ENCODE measurements at places on chromosomes 1 and 21.

- no peaks in the 10 kb centered on the region for H3K4me1 ChIP-seq
- peaks cover 40% of the 10 kb centered on the region for H3K27me3 ChIP-seq
- no peak overlapping the region for H3K4me3 ChIP-seq
- DNase-seq = no peak
Measured at GRCh38 chr1:110696818-110697217, 22.1 kb upstream of the KCNA3 start.

- H3K27me3 ChIP-seq = no peaks in the 10 kb centered on the region
- H3K27ac ChIP-seq = no peak overlapping the region
- no peak overlapping the region for H3K4me3 ChIP-seq
- peak; percentile 78 for DNase-seq
Measured at GRCh38 chr1:199135901-199136300, 497.1 kb downstream of the PTPRC start.

DNA sequence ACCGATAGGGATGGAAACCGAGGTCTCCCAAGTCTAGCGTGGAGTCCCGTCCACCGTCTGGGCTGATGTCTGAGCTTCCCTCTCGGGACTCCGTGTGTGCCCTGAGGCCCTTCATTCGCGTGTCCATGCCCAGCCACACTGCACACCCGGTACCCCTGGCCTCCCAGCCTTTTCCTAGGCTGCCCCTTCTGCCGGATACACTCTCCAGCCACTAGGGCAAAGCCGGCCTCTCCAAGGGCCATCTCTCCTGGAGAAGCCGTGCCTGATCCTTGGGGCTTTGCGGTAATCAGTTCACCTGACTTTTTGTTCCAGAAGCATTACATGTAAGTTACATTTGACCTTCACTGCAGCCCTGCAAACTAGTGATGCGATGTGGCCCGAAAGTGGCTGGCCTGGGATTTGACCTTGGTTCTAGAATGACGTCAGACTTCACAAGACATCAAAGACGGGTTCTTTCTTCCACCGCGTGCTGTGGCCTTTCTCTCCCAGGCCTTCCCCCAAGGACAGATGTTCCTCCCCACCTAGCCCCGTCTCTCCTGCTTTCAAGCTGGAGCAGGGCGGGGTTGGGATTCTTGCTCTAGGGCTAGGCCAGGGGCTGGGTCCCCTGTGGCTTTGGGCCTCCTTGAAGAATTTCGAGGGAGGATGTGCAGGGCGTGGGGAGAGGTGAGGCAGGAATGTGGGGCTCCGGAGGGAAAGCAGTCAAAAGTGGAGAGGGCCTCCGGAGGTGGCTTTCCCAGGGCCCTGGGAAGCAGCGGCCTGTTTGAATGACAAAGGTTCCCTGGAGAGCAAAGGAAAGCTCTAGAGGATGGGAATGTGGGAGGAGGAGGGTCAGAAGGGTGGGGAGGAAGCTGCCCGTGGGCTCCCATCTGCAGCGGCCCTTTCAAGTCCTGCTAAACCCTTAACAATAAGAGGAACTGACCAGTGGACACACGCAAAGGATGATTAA is 49.7 kb upstream of the SLC2A1 start:
- H3K4me3 ChIP-seq = no peak overlapping the region
- peaks cover 7% of the 10 kb centered on the region for H3K4me1 ChIP-seq
- no peak for DNase-seq
- no peak overlapping the region for H3K27ac ChIP-seq
- H3K27me3 ChIP-seq = peaks cover 18% of the 10 kb centered on the region

DNA sequence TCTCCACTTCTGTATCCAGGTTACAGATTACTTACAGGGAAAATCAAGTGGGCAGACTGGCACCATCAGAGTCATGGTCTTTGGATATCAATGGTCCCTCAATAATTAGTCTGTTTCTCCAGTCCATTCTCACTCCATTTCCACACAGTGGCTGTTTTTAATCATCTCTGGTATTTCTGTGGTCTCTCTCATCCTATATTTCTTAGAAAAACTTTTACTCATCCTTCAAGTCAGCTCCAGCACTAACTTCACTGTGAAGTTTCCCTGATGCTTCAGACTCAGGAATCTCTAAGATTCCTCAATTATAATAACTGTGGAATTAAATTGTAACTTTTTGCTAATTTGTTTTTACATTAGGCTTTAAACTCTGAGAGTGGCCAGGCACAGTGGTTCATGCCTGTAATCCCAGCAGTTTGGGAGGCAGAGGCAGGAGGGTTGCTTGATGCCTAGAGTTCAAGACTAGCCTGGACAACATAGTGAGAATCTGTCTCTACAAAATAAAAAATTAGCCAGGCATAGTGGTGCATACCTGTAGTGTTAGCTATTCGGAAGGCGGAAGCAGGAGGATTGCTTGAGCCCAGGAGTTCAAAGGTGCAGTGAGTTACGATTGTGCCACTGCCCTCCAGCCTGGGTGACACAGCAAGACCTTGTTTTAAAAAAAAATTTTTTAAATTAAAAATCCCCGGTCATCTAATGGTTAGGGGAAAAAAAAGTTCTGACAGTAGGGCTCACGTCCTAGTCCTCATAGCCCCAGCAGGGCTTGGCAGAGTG is 10.6 kb downstream of the CD160 start:
- no peak overlapping the region for H3K4me3 ChIP-seq
- DNase-seq = peak; percentile 12
- H3K4me1 ChIP-seq = peaks cover 22% of the 10 kb centered on the region
- H3K27ac ChIP-seq = no peak overlapping the region
- H3K27me3 ChIP-seq = peaks cover 13% of the 10 kb centered on the region

- peaks cover 79% of the 10 kb centered on the region for H3K27me3 ChIP-seq
- no peaks in the 10 kb centered on the region for H3K4me1 ChIP-seq
- H3K4me3 ChIP-seq = no peak overlapping the region
- H3K36me3 ChIP-seq = no peaks in the 10 kb centered on the region
Measured at GRCh38 chr1:108043707-108044106, 78.7 kb upstream of the VAV3 start.

DNA sequence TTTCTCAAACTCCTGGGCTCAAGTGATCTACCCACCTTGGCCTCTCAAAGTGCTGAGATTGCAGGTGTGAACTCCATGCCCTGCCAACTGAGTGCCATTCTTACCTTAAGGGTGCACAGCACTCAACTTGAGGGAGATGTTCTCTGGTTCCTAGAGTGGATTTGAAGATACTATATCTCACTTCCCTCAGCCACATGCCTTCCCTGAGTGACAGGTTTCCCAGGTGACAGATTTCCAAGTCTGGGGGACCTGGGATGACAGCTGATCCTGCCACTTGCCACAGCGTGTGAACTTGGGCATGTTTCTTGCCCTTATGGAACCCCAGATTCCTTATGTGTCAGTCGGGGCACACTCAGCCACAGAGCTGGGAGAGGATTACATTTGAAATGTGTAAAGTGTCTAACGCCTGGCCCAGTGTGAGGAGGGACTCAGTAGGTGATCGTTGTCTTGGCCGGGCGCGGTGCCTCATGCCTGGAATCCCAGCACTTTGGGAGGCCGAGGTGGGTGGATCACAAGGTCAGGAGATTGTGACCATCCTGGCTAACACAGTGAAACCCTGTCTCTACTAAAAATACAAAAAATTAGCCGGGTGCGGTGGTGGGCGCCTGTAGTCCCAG is 29.6 kb upstream of the BTG2 start:
- no peaks in the 10 kb centered on the region for H3K4me1 ChIP-seq
- H3K36me3 ChIP-seq = no peaks in the 10 kb centered on the region
- peaks cover 58% of the 10 kb centered on the region for H3K27me3 ChIP-seq
- H3K27ac ChIP-seq = no peak overlapping the region
- no peak for DNase-seq

DNA sequence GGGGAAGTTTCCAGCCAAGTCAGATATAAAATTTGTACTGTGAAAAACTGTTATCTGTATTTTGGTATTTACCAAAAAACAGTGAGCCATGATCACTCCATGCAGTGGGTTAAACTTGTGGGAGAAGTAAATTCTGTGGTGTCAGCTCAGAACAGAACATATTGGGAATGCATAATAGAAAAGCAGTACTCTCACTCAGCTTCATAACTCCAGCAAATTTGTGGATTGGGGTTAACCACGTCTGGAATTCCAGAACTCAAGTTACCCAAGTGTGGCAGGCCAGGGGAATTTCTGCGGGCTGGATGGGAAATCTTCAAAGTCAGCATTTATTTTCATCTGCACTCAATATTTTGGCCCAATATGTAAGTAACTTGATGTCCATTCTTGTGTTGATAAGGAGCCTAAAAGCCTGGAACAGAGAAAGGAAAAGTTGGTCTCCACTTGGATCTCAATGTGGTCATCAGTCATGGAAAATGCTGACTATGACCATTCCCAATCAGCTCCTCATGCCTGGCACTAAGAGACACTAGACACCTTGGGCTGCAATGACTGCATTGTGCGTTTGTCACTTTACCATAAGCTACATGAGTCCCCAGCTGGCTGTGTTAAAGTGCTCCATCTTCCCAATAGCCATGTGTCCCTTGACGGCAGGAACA is 39.1 kb upstream of the ENAH start:
- no peak overlapping the region for H3K27ac ChIP-seq
- DNase-seq = no peak
- H3K36me3 ChIP-seq = peaks cover 5% of the 10 kb centered on the region
- H3K4me1 ChIP-seq = peaks cover 23% of the 10 kb centered on the region
- no peaks in the 10 kb centered on the region for H3K27me3 ChIP-seq

- H3K4me1 ChIP-seq = peaks cover 15% of the 10 kb centered on the region
- peaks cover 49% of the 10 kb centered on the region for H3K27me3 ChIP-seq
- H3K36me3 ChIP-seq = no peaks in the 10 kb centered on the region
- H3K4me3 ChIP-seq = no peak overlapping the region
Measured at GRCh38 chr1:201912832-201913231, 24.1 kb downstream of the SHISA4 start.

DNA sequence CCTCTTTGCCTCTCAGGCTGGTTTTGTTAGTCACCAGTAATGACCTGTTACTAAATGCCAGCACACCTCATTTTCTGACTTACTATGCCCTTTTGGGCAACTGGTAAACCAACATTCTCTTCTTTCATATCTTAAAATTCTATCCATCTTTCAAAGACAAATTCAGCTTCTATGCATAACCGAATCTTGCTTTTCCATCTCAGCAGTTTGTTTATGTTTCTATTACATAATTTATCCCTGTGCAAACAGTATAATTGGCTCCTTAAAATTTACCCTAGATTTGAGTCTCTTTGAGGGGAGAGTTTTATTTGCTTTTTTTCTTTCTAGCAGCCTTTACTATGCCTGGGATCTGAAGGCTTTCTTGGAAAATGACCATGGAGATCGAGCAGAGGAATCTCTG is 58.5 kb upstream of the SIPA1L2 start:
- no peak overlapping the region for H3K27ac ChIP-seq
- H3K27me3 ChIP-seq = peaks cover 98% of the 10 kb centered on the region
- H3K36me3 ChIP-seq = no peaks in the 10 kb centered on the region

Data from Calu3 (cell line).